Uterus (tissue), 4 donors: ENCODE measurements at places on chromosomes 11 and 22. TPM values are rescaled to one million over a fixed set of nuclear protein-coding genes. Genes with fewer than 3 reads are reported as not detected.
A peak's percentile ranks its signal among the peaks of the same experiment; 100 is the strongest.

Gene SLC5A12
- 0.14 TPM for total RNA-seq

DNA sequence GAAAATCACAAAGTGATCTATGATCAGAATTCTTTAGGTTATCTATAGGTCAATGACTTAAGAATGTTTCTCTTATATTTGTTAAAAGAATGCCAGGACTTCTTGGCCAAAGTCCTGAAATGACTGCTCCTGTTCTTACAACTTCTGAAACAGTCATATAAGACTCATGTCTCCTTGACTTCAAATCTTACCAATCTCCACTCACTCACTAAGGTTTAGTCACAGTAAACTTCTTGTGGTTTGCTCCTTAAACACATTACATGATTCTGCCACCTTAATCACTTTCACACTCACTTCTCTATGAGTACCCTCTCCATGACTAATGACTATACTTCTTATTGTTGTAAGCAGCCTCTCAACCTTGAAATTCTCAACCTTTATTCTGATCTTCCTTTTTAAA lies 648.7 kb upstream of the CCDC179 start:
- no peak for DNase-seq

GRCh38 chr11:69654001-69654659 lies 13.2 kb downstream of the CCND1 start:
- no peak for DNase-seq

DNA sequence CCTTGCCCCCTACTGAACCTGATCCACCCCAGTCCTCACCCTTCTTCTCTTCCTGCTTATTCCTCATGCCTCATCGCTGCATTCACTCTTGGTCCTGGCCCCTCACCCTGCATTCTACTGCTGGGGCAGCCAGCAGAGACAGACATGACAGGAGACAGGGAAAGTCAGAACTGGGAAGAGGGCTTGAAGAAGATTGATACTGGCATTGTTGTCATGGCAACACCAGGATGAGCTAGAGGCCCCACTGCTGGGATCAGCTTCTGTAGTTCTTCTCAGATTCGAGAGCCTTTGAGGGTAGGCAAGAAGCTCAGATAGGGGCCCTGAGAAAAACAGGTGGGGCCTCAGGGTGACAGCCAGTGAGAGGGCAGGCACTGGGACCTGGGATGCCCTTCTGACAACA lies 264.3 kb downstream of the MIAT start:
- no peak for DNase-seq

DNA sequence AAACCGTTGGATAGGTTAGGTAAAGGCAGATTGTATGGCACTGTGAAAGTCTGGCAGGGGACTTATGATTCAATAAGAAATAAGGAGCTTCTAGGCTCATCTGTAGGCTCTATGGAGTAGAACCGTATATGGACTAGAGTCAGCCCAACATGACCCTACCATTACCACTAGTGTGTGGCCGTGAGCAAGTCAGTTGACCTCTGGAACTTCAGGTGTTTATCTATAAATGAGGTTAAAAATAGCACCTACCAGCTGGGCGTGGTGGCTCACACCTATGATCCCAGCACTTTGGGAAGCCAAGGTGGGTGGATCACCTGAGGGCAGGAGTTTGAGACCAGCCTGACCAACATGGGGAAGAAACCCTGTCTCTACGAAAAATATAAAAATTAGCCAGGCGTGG lies 4.4 kb downstream of the HINFP start:
- DNase-seq: no peak

DNA sequence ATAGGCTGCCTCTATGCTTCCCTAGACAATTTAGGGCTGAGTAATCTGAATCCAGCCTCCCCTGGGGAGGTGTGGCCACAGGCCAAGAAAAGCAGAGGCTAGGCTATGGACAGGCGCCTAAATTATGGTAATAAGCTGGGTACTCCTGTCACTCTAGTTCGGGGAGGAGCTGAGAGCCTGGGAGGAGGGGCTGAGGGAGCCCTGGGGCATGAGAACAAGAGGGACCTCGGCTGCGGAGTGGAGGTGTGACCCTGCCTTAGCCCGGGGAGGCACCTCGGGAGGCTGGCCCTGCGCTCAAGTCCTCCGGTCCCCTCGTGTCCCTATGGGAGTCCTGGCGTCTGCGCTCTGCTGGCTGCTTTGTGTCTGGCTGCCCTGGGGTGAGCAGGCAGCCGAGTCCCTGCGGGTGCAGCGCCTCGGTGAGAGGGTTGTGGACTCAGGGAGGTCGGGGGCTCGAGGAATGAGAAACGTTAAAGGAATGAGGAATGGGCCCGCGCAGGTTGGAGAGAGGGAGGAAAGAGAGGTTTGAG lies at the start of gene OTOG:
OTOG (plus strand) TSS at position 209 of the 527 bp plus-strand sequence; CDS start at position 323, 114 bp downstream.
- no peak for DNase-seq

DNA sequence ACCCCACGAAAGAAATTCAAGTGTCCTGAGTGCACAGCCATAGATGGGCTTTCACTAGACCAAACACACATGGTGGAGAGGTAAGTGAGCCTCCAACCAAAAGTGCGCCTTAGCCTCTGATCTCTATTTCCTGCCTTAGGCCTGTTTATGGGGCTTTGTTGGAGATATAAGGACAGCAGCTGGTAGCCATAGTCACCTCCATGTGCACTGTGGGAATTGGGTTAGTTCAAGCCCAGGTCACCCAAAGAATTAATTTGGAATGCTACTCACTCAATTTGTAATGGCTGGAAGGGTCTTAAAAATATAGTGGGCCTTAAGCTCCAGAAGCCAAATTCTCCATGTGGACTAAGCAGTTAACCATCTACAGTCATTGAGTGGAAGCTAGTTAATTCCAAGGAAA lies 73.6 kb downstream of the ALX4 start:
- no peak for DNase-seq

Gene KRTAP5-10
- total RNA-seq: not detected

DNA sequence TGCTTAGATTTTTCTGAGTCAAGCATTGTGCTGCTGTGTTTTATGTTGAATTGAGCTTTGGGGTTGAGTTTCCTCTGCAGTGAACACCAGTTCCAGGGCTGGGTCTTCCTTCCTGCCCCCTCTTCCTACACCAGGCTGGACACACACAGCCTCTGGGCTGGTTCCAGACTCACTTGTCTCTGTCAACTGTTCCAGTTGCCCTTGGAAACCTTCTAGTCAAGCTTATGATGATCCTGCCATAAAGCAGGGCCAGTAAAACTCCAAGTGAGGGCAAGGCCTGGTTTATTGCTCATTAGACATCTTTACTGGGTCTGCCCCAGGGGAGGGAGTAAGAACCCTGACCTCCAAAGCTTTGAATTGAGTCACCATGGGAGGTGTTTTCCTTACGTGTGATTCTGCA lies 61.1 kb downstream of the KIAA1671 start:
- DNase-seq: peak; percentile 52

DNA sequence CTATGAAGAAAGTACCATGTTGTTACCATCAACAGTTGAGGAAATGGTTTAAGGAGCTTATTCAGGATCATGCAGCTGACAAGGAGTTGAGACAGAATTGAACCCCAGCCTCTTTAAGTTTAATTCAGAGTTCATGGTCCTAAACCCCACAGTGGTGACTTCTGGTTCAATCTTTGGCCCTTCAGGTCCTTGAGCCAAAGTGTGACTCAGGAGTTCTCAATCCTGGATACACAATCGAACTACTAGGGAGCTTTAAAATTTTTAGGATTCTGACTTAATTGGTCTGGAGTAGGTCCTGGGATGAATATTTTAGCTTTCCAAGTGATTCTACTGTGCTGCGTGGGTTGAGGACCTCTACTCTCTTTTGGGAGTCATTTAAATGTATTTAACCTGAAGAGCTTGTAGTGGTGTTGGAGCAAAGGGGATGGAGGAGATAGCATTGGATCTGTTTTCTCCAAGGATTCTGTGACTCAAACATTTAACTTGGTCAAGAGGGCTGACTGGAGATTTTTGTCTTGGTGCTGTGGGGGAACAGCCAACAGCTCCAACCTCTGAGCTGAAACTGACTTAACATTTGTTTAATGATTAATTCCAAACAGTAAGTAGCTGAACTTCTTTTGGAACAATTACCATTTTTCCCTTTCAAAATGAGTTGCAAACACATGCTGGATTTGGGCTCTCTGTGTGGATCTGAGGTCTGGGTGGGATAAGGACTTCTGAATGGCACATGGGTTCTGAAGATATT lies 80.1 kb downstream of the INSC start:
- no peak for DNase-seq

DNA sequence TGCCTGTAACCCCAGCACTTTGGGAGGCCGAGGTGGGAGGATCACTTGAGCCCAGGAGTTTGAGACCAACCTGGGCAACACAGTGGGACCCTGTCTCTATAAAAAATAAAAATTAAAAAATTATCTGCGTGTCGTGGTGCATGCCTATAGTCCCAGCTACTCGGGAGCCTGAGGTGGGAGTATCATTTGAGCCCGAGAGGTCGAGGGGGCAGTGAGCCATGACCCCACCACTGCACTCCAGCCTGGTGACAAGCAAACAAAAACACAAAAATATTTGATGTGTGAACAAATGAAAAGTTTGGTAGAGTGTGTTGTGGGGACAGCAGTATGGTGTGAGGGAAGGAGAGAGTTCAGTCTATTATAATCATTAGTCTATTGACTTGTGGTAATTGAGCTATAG lies 90.8 kb upstream of the PARVA start:
- DNase-seq: no peak

DNA sequence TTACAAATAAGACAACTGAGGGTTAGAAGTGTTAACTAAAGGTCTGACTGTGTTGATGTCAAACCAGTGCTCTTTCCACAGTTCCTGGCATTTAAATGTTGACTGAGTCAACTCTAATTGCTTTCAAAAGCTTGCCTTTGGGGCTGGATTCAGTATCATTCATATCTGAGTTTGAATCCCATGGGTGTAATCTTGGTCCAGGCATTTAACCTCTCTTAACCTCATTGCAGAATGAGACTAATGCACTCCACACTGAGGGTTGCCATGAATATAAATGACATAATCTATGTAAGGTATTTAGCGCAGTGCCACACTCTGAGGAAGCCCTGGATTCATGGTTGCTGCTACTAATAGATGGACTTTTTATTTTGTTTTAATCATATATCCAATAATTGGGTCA lies 274.3 kb downstream of the DDX10 start:
- no peak for DNase-seq

GRCh38 chr22:39908737-39909136 lies 7.9 kb downstream of the GRAP2 start:
- DNase-seq: no peak

GRCh38 chr11:8221046-8221723 lies 42.5 kb downstream of the LMO1 start:
- DNase-seq: no peak

Gene TTLL12
- 9.7 TPM for total RNA-seq

Gene SLC22A8
- total RNA-seq: not detected

- no peak for DNase-seq
These were observed 141.3 kb upstream of the TTC12 start for GRCh38 chr11:113173126-113173525.

Gene ACTN3
- 0.46 TPM for total RNA-seq

Gene OR8H2
- not detected for total RNA-seq

- peak; percentile 43 for DNase-seq
These were observed 1.7 kb downstream of the C11orf96 start for GRCh38 chr11:43943931-43944751.

- DNase-seq: peak; percentile 33
These were observed 10.3 kb upstream of the IGSF9B start for GRCh38 chr11:133966921-133967598.
